Osteoblast (primary cell): ENCODE measurements at places on chromosomes 5 and 9.
A peak's percentile ranks its signal among the peaks of the same experiment; 100 is the strongest.

DNA sequence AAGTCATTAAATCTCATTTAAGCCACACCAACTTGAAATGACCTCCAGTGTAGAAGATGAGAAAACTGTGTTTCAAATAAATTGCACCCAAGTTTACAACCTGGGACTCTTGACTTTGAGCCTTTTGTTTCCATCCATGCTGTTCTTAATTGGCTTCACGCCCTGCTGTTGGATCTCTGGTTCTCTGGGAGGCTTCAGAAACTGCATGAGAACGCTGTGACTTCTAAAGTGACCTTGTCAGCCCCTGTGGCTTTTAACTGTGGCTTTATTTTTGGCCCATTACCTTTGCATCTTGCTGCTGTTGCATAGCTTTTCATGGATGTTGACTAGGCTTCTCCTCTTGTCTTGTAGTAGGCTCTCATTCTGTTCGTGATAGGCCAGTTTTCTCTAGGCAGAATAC, 29.3 kb downstream of the TNFAIP8 start:
- no peak for DNase-seq

- DNase-seq, result peak; percentile 66
Observed at GRCh38 chr9:1939926-1940368, 75.2 kb upstream of the SMARCA2 start.

DNA sequence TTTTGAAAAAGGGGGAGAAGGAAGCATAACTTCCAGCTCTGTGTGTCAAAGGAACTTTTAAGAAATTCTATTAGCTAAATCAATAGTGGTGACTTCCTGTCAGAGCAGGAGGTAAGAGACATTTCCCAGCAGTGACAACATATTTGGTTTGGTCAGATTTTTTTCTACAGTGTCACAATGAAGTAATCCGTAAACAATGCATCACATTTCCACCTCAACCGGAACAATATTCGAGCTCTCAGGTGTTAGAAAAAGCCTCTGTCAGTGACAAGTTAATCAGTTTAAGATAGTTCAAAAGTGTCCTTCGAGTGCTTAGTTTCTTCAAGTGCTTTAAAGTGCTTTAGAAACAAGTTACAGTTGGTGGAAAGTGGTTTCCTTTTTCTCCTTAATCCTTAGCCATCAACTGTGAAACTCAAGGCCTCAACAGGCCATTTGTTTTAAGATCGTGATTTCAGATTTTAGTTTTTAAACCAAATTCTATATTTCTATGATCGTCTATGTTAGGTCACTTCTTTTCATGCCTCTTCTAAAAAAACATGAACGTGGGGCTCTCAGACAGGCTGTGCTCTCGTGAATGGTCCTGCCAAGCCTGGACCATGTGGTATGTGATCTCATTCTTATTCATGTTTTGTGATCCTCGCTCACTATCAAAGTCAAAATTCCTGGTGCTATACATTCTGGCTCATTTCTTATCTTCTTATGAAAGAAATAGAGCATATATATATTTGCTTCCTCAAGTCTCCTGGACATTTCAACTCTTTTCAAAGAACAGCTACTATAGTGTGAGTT, 181.9 kb upstream of the HMHB1 start:
- peak; percentile 73 for DNase-seq

DNA sequence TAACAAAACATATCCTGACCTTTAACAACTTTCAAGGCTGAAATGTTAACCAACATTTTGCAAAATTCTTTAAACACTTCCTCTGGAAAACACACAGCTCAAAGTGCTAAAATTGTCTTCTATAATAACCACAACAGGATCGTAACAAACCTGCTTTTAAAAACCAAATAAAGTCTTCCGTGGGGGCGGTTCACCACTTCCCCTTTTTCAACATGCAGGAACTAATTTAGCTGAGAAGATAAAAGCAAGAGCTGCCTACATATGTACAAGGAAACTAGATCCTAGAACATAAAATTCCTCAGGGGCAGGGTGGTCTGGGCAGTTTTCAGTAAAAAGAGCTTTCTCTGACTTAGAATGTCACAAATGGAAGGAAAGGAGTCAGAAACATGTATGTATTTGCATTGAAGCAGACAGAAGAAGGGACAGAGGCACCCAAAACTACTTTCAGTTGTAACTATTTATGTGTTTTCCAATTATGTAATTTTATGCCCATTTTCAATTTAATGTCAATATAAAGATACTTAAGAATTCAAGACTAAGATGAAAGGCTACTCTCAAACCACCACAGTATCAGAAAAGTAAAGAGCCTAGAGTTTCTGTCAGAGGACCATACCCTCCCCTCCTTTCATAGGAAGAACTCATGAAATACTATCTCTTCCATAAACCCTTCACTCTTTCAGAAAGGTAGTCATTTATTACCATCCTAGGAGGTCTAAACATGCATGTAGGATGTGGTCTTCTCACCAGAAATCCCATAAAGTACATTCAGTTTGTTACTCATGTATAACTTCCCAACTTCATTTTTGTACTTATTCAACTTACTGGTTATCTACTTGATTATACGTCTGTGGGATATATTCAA, 185.9 kb upstream of the RASA1 start:
- DNase-seq, result no peak

GRCh38 chr5:110751902-110752762, 13.3 kb downstream of the SLC25A46 start:
- no peak for DNase-seq

GRCh38 chr5:5782402-5782801, 359.9 kb downstream of the ICE1 start:
- DNase-seq, result no peak

GRCh38 chr5:78760770-78761169, 112.2 kb upstream of the LHFPL2 start:
- DNase-seq, result no peak

GRCh38 chr5:122947372-122947771, 89.2 kb downstream of the PPIC start:
- DNase-seq, result no peak

- DNase-seq, result peak; percentile 77
Observed at GRCh38 chr5:39720136-39720535, 295.4 kb upstream of the DAB2 start.

GRCh38 chr5:143495110-143495509, 91.6 kb upstream of the NR3C1 start:
- DNase-seq, result no peak

GRCh38 chr9:116380496-116380995, 227.0 kb downstream of the PAPPA start:
- DNase-seq, result no peak

- DNase-seq, result no peak
Observed at GRCh38 chr9:89716559-89716958, 111.7 kb downstream of the GADD45G start.

DNA sequence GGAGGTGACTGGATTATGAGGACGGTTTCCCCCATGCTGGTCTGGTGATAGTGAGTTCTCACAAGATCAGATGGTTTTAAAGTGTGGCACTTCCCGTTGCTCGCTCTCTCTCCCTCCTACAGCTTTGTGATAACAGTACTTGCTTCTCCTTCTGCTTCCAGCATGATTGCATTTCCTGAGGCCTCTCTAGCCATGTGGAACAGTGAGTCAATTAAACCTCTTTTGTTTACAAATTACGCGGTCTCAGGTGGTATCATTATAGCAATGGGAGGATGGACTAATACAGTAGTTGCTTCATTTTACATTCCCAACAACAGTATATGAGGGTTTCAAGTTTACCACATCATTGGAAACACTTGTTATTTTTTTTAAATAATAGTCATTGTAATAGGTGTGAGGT, 937.3 kb upstream of the ARRDC3 start:
- DNase-seq, result no peak

DNA sequence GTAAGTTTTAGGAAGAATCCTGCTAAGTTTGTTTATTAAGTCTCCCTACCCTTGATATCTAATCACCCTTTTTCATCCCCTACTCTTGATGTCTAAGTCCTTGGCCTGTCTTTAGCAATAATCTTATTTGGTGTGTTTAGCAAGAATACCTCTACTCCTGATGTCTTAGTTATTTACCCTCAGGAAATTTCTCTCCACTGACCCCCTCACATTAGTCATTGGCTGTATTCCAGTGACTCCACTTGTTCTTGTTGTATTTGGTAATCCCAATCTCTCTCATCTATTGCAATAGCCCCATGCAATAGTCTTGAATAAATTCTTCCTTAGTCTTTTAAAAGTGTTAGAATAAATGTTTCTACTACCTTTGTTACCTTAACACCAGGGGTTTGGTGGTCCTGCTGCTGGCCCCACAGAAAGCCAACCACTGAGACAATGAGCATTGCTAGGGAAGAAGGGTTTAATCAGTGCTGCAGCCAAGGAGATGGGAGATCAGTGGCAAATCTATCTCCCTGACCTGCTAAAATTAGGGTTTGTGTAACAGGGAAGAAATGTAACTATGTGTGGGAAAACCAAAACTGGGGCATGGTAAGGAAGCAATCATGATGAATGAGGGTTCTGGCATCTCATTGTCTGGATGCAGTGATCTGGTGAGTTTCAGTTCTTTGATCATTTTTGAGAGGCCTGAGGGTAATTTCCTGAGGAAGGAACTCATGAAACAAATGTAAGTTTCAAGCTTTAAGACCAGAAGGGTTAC, 236.4 kb upstream of the DAB2 start:
- peak; percentile 37 for DNase-seq

DNA sequence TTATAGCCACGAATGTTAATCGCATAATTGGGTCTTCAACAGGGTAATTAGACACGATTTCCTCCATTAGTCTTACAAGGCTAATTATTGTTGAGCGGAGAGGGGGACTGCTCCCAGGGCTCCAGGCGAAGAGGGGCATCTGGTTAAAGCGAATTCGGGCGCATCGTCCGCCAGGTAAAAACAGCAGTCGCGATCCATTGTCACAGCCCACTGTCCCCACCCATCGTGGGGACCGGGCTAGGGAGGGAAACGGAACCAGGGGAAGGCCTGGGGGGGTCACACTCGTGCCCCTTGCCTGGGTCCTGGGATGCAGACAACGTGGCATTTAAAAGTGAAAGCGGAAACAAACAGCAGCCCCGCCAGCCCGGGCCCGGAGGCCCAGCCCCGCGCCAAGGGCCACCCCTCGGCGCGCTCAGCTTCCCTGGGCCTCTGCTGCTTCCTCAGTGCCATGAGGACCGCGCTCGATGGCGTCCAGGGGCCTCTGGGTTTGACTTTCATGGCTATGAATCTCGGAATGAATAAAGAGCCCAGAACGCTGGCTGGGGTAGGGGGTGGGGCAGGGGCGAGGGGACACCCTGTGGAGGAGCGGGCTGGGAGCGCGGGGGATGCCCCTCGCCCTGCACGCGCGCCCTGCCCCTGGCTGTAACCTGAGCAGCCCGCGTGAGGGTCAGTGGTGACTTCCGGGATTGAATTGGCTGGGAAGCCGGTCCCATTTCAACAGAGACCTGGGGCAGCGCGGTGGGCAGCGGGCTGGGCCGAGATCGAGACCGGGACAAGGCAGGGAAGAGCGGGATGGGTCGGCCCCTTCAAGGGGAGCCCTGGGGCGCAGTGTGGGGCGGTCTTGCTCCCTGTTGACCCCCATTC, 99.9 kb downstream of the GTF3C4 start:
- DNase-seq, result peak; percentile 96
